Iris pigment epithelial cell (primary cell): ENCODE measurements at places on chromosomes 4 and X.

DNA sequence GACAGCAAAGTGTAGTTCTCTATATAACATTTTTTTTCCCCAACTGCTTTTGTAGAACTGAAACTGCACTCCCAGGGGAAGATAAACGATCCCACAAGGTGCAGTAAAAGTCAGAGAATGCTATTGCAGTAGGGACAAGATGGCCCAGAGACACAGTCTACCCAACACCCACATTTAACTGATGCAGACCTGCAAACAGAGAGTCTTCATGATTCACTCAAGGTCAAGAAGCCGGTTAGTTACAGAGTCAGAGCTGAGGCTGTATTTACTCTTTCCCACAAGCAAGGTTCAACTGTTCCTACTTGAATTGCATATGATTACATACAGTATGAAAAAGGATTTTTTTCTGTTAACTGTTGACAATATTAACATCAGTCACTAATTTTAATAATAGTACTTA lies 654.6 kb downstream of the IL1RAPL1 start:
- peak; percentile 51 for DNase-seq

- DNase-seq: no peak
Measured at GRCh38 chr4:101253121-101253520, 94.2 kb downstream of the PPP3CA start.

- no peak for DNase-seq
Measured at GRCh38 chr4:183195534-183195933, 96.5 kb downstream of the WWC2 start.

- DNase-seq: no peak
Measured at GRCh38 chrX:141609111-141609510, 19.6 kb downstream of the SPANXA2 start.

DNA sequence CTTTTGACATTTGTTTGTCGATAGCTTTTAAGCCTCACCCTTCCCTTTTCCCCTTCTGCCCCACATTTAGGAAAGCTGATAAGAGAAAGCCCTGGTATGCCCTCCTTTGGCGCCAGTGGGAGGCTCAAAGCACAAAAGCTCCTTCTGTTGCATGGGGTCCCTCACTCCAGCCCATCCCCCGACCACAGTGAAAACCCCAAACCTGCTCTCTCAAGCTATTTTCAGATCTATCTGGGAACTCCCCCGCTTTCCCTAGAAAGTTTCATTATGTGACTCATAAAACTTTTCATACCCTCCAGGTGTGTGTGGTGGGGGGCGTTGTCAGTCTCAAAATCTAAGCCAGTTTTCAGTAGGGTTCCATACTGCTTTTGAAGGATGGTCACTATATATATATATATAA lies 259.0 kb upstream of the PCDH7 start:
- DNase-seq: no peak
